ENCODE measurements at places on chromosomes 11 and 22.

DNA sequence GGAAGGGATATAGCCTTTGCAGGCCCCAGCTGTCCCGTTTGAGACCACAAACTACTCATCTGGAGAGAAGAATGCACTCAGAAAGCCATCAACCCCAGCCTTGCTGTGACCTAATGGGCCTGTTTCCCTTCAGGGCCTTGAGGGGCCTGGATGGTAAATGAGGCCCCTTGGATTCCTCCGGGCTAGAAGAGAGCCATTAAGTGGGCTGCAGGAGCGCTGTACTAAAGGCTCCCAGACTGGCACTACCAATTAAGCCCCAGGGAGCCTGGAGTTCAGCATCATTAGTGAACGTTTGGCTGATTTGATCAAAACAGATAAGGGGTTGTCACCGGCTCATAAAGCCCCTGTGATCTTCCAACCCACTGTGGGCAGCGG is 23.0 kb downstream of the CD5 start:
- no peak for DNase-seq

DNA sequence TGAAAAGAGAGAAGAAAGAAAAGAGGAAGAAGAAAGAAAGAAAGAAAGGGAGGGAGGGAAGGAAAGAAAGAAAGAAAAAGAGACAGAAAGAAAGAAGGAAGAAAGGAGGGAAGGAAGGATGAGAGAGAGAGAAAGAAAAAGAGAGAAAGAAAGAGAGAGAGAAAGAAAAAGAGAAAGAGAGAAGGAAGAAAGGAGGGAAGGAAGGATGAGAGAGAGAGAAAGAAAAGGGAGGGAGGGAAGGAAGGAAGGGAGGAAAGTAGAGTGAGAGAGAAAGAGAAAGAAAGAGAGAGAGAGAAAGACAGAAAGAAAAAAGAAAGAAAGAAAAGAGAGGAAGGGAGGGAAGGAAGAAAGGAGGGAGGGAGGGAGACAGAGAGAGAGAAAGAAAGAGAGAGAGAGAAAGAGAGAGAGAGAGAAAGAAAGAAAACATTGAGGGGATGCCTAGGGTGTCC is 11.5 kb upstream of the RAC2 start:
- no peak for DNase-seq

GRCh38 chr11:4610258-4610935 is 2.4 kb upstream of the TRIM68 start:
- DNase-seq, result no peak

GRCh38 chr11:131739243-131739882 is 368.9 kb downstream of the NTM start:
- no peak for DNase-seq

- DNase-seq, result no peak
These were observed 44.1 kb downstream of the CHORDC1 start for GRCh38 chr11:90178751-90179150.

DNA sequence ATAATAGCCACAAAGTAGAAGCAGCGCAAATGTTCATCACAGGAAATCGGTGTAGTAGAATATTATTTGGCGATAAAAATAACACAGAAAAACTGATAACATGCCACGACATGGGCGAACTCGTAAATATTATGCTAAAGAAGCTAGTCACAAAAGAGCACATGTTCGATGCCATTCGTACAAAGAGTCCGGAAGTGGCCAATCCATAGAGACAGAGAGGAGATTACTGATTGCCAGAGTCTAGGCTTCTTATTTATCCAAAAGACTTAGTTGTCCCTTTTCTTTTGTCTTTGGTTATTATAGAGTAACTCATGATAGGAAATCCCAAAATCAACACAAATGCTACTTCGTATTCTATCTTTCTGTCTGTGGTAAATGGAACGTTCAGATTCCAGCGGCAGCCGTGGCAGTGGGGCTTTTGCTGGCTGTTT is 56.5 kb downstream of the MED15 start:
- DNase-seq, result no peak

DNA sequence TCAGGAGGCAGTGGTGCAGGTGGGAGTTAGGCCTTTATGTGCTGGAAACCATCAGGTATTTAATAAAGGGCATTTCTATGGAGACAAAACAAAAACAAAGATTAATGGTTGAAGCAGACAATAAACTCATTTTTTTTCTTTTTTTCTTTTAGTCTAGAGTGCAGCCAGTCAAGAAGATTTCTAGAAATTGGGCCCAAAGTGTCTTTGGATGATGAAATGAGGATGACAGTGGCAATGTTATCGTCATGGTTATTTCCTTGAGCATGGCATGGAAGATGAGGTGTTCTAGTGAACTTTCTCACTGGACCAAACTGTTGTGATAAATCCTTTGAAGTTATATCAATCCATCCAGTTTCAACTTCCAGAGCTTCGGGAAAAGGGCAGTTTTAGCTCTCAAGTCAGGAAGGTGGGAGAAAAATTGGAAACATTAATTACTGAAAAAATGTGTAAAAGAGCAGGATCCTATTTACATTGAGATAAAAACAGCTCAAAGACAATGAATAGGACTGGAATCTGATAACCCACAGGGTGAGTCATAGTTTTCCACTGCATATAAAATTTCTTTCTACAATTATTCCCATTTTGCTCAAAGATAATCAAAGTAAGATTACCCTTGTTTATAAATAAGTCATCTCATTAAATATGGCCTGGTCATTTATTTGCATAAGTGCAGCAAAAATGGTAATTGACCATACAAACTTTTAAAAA is 33.0 kb downstream of the PRR5L start:
- no peak for DNase-seq

GRCh38 chr22:49783926-49784629 is 43.6 kb downstream of the BRD1 start:
- DNase-seq, result no peak

DNA sequence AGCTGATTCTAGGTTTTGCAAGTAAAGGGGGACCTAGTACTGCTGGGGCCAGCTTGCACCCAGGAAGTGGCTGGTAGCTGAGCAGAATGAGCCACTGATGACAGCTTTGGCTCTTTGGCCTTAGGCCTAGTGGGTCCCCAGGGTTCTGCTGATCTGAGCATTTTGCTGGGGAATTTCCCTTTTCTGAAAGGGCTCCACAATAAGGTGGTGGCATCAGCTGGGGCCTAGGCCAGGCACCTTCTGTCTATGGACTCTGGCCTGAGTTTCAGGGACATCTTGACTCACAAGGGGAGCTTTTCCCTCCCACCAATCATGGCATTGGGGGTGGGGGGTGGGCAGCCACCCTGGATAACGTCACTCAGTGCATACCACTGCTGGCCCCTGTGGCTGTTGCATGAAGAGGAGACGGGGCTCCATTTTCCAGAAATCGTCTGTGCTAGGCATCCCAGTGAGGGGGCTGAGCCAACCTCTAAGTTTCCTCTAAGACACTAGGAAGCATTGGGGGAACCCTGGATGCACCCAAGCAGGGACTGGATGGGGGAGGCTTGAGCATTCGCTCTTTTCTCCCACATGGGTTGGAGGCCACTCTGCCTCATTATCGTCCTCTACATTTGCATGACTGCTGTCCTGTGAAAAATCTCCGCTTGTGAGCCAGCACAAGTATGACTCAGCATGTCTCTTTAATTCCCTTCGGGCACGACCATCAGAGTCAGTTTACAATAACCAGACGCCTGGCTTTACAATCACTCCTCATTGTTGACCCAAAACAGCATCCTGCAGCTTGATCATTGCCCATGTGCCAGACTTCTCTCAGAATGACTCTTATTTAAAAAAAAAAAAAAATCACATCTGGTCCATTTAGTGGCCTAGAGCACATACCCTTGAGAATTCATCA is 145.0 kb upstream of the THY1 start:
- DNase-seq, result no peak

DNA sequence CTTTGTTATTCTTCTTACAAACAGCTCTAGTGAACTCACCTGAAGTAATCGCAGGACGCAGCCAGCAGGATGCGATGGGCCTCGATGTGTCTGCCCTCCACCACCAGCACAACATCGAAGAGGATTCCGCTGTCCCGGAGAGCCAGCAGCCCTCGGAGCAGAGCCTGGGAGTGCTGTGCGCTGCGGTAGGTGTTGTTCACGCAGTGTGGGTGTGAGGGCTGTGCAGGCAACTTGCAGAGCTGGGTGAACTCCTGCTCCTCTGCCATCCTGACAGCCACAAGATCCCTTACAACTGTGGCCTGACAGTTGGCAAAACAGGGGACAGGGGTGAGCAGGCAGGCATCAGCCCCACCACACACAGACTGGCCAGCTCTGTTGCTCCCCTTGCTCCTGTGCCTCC is 6.6 kb downstream of the KLHL22 start:
- DNase-seq, result no peak

- DNase-seq, result no peak
These were observed 7.2 kb upstream of the OSM start for GRCh38 chr22:30273711-30274436.

- DNase-seq, result no peak
These were observed 396.9 kb downstream of the RAB38 start for GRCh38 chr11:87778357-87778756.

DNA sequence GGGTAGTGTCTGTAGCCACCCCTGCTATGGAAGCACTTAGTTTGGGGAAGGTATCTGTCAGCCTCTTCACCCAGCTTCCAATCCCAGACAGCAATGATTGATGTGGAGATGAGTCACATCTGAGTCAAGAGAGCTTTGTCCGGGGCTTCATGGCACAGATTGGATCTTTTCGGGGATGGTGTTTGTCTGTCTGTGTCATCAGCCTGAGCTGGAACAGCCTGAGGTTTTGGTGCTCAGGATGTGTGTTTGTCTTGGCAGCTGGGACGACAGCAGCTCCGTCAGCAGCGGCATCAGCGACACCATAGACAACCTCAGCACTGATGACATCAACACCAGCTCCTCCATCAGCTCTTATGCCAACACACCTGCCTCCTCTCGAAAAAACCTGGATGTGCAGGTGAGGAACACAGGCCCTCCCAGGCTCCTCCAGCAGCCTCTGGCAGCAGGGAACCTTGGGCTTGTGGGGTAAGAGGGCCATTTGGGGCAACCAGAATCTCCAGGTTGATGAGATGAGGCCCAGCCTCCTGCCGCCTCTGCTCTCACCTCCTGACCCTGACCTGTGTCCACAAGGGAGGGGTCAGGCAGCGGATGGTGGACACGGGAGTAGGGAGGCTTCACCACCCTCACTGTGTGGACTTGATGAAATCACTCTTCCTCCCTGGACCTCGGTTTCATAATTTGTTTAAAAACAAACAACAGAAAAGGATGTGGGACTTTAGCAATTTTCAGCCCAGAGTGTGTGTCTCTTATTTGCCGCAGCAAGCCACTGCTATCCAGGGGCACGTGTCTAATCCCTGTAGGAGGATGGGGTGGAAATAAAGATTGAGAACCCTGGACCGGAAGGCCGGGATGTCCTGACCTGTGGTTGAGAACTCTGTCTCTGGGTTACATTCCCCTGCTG is 124.3 kb downstream of the DBX1 start:
- DNase-seq, result no peak

- no peak for DNase-seq
These were observed 114.3 kb downstream of the PHF21B start for GRCh38 chr22:44895296-44896055.

GRCh38 chr11:123325533-123325932 is 104.5 kb upstream of the GRAMD1B start:
- DNase-seq, result no peak

DNA sequence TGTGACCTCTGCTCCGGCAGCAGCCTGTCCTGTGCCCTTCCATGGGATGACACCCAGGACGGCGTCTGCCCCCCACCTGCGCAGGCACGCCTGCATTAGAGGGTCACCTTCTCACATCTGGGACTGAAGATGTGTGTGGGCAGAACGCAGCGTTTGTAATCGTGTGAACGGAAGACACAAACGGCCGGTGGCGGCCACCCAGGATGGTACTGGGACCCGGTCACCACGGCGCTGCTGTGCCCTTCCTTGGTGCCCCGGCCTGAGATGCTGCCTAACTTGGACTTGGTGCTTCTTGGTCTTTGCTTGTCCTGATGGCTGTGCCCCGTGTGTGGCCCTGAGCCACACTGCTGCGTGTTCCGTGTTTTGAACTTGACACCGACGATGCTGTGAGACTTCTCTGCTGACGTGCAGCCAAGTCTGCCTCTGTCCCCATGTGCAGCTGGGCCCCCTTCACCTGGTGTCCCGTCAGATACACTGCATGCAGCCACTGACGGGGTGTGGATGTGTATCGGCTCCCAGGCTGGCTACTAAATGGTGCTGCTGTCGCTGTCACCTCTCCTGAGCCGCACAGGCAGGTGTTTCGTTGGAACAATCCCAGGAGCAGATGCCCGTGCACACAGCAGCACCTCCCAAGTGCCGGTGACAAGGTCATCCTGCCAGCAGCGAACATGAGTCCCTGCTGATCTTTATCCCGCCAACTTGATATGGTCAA is 21.4 kb downstream of the YPEL1 start:
- no peak for DNase-seq

GRCh38 chr22:28112190-28112544 is 193.1 kb upstream of the PITPNB start:
- no peak for DNase-seq

DNA sequence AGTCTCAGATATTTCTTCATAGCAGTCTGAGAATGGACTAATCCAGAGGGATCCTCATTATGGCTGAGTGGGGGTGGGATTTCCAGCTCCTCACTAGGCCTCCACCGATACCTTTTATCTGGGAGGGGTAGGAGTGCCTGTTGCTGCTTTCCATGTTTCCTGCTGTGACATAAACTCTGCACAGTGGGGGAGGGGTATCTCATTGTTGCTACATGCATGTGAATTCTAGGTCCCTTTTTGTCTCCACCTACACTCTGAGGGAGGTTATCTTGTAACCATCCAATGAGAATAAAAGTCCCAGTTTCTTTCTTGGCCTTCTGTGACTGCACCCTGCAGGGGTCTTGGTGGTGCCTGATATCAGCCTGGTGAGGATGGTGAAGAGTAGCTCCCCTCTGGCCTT is 60.5 kb downstream of the ADAMTS15 start:
- DNase-seq, result no peak

DNA sequence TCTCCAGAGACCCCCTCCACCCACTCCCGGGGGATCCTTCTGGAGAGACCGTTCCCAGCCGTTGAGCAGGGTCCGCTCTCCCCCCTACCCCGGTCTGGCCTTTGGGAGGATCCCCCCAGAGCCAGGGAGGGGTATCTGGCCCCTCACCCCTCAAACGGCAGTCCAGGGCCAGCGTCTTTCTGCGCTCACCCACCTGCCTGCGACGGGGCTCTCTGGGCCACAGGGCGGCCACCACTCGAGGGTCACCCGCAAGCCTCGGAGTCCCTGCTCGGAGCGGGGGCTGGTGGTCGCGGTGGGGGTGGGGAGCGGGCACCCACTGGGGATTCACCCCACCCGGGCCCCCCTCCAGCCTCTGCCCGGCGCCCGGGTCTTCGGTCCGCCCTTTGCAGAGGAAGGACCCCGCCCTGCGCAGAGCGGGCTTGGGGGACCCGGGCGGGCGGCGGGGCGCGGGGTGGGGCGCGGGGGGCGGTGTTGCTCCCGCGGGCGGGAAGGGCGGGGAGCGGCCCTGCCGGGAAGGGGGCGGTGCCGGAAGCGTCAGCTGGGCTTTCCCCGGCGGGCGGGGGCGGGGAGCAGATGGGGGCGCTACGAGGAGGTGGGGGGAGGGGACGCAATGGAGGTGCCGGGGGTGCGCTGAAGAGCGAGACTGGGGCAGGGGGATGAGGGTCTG is 16.6 kb downstream of the CRELD2 start:
- peak; percentile 84 for DNase-seq
